NCI-H446 treated with DMSO at 0.1 percent for 48 hours (cell line): ENCODE measurements at places on chromosomes 3 and 15.
A peak's percentile ranks its signal among the peaks of the same experiment; 100 is the strongest.

- peak; percentile 9 for DNase-seq
Measured at GRCh38 chr3:182182531-182182968, 470.8 kb downstream of the SOX2 start.

- no peak for DNase-seq
Measured at GRCh38 chr3:194961571-194961970, 275.9 kb downstream of the FAM43A start.

- DNase-seq, result no peak
Measured at GRCh38 chr3:28836199-28836598, 444.7 kb upstream of the RBMS3 start.

GRCh38 chr3:53384465-53385423 is 37.4 kb upstream of the DCP1A start:
- DNase-seq, result no peak

DNA sequence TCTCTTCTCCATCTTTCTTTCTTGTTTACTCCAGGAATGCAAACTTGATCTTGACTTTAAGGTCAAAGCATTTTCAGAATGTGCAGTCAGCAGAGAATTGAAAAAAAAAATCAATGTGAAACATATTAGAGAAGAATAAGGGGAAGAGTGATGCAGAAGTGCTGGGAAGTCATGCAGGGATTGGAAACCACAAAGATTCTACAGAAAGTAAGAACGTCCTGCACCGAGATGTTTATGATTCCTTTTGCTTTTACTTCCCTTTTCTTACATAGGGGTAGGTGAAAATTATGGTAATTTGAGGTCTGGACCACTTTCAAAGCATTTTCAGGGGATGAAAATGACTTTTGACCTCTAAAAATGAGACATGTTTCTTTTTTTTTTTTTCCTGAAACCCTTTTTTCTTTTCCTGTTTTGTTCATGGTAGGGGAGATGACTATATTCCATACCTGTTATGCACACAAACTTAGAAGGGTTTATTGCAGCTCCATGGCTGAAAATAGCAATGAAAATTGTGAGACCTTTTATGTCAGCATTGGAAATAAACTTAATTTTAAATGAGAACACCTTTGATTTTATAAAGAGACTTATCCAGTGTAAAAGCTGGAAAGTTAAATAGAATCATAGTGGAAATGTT is 623.5 kb upstream of the TBL1XR1 start:
- DNase-seq, result no peak

GRCh38 chr3:64120876-64121275 is 97.6 kb upstream of the PSMD6 start:
- no peak for DNase-seq

- DNase-seq, result no peak
Measured at GRCh38 chr3:16740515-16740914, 135.3 kb upstream of the DAZL start.

- no peak for DNase-seq
Measured at GRCh38 chr3:15324379-15324808, 8.0 kb downstream of the SH3BP5 start.

DNA sequence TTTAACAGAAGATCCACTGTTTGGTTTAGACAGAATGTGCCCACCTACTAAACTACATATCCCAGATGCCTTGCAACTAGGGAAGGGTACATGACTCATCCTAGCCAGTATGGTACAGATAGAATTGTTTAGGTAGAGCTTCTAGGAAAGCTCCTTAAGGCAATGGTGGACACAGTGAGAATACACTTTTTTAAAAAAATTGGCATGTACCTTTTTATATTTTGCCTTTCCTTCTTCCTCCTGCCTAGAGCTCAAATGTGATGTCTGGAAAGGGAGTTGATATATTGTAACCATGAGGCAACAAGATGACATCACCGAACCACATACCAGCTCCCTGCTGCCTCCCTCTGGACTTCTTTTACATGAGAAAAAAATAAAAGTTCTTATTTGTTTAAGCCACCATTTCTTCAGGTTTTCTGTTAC is 14.4 kb upstream of the C3orf80 start:
- DNase-seq, result no peak

GRCh38 chr3:132521901-132522300 is 75.2 kb upstream of the ACKR4 start:
- DNase-seq, result no peak

GRCh38 chr3:10942690-10943205 is 49.8 kb upstream of the SLC6A1 start:
- DNase-seq, result no peak

GRCh38 chr3:113409676-113410075 is 31.6 kb downstream of the CFAP44 start:
- DNase-seq, result no peak

- DNase-seq, result no peak
Measured at GRCh38 chr3:173744479-173744878, 346.9 kb downstream of the NLGN1 start.

DNA sequence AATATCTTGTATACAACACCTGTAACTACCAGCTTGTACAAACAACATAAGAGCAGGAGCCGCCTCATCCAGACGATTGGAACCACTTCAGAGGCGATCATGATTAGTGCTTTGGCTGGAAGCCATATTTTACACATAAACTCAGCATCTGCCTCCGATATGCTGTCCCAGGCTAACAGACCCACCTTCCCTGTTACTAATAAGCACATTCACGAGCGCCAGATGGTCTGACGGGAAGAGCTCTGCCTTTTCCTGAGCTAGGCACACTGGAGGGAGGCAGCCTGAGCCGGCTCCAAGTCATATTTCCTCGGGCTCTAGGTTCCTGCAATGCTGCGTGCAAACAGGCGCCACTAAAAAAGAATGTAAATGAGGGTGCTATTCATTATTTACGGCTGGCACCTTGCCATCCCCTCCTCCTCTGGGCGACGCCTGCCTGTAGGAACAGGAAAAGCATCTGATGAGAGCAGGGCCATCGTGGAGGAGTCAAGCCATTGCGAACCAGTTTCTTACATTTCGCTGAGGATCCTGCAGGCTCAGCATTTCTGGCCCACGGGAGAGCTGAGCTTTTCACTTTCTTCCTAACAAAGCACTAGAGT is 98.2 kb downstream of the ANXA2 start:
- peak; percentile 93 for DNase-seq

DNA sequence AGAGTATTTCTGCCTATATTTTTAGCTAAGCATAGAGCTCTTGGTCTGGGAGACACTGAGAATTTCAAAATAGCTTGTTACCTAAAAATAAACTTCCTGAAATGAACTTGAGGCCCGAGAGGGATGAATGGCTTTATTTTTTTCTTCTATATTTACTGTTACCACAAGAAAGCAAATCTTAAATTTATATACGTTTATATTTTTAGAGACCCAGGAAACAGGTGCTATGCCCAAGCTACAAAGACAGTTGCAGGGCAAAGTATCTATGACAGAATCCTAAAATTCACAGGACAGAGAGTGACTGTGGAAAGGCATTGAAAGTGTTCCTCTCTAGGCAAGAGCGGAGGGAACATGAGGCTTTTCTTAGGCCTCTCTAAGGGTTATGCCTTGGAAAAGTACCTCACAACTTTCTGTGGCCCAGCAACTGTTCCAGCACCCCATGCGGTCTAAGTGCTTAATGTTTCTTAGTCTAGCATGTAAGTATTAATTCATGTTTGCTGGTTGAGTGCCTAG is 36.5 kb downstream of the TGFBR2 start:
- no peak for DNase-seq

DNA sequence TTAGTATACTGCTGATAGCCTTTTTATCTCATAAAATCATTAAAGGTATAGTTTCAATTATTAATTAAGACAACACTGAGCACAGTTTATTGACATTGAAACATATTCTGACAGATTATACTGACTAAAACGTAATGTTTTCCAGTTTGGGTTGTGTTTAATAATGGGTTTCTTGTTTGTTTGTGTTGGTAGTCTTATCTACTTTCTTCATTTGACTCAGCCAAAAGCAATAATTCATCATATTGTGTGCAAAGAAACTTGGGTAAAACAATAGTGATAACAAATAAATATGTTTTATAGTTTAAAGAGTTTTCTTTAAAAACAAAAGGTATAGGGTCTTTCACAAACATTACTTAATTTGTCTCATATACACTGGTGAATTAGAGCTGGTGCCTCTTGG is 629.2 kb upstream of the AGTR1 start:
- DNase-seq, result no peak

DNA sequence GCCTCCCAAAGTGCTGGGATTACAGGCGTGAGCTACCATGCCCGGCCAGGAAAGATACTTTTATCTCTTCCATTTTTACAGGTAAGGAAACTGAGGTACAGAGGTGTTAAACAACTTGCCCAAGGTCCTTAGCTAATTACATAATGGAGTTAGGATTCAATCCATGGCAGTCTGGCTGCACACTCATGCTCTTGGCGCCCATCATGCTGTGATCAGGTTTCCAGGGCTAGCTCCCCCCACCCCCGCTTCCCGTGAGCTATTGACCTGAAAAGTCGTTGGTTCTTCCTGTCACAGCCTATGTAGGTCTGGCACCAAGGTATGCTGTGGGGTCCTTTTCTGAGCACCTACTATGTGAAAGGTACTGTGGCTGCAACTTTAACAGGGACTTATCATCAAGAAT is 55.9 kb upstream of the LARS2 start:
- no peak for DNase-seq

DNA sequence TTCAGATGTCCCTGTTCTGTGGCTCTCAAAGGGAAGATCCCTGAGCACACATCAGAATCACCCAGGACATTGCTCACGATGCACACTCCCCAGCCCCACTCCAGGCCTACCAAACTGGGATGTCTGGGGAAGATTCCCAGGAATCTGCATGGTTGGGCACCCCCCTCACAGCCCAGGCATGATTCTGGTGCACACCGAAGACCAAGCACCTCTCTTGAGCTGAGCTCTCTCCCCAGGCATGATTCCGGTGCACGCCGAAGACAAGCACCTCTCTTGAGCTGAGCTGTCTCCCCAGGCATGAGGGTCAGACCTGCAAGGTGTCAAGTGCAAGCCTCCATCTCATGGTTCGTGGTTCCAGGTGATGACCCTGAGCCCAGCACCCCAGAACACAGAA is 112.2 kb upstream of the MEF2A start:
- no peak for DNase-seq

DNA sequence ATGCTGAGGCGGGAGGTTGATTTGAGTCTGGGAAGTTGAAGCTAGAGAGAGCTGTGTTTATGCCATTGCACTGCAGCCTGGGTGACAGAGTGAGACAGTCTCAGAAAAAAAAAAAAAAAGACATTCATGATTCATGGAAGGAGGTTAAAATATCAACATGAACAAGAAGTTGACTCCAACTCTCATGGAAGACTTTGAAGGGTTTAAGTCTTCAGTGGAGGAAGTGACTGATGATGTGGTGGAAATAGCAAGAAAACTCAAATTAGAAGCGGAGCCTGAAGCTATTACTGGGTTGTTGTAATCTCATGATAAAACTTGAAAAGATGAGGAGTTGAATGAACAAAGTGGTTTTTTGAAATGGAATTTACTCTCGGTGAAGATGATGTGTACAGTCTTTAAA is 491.8 kb downstream of the SQOR start:
- no peak for DNase-seq

GRCh38 chr15:40543082-40543481 is 21.8 kb downstream of the CCDC32 start:
- DNase-seq, result no peak

- DNase-seq, result no peak
Measured at GRCh38 chr3:150545419-150546225, 674 bp downstream of the SERP1 start.
